Nephron progenitor cell (in vitro differentiated cells): ENCODE measurements at places on chromosomes 7 and 10.

DNA sequence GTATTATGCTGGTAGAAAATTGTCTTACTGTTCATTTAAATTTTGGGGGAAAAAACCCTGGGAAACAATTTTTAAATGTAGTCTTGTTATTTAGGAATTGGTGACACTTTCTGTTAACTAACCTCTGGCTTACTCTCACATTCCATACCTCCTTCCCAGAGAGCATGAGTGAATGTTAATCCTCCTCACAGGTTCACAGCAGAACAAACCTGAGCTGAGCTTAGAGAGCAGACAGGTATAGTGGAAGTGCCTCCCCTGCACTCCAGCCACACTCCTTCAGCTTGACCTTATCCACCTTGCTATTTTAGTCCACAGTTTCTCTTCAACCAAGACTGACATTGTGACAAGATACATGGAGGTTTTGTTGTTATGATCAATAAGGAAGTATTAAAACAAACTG, 235.9 kb downstream of the FOXP2 start:
- DNase-seq, result no peak

DNA sequence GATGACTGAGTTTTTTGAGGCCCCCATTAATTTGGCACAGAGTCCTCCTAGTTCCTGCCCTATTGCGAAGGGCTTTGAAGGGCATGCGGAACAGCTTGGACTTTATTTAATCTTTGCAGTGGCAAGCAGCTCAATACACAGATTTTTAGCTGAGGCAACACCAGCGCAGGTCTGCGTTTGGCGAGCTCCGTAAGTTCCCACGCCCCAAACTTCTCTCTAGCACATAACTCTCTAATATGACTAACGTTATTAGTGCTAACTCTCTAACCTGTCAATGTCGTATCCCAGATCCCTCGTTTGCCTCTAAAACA, 366 bp upstream of the TAF3 start:
- DNase-seq, result no peak

- no peak for DNase-seq
Observed at GRCh38 chr10:100984672-100985177, 2.6 kb downstream of the MRPL43 start.

- no peak for DNase-seq
Observed at GRCh38 chr10:91104193-91105041, 116.0 kb upstream of the PCGF5 start.

DNA sequence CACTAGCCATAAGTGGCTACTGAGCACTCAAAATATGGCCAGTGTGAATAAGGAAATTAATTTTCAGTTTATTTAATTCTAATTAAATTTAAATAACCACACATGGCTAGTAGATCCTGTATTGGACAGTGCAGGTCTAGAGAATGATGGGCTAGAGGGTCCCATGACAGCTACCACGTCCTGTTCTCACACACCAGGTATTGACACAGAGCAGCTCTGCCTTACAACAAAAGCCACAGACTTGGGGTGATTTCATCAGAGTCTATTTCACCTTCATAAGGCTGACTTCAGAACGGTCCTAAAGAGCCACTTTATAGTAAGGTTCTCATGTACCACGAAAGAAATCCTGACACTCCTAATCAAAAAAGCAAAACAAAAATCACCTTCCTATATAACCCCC, 111.3 kb downstream of the UBE2H start:
- no peak for DNase-seq

DNA sequence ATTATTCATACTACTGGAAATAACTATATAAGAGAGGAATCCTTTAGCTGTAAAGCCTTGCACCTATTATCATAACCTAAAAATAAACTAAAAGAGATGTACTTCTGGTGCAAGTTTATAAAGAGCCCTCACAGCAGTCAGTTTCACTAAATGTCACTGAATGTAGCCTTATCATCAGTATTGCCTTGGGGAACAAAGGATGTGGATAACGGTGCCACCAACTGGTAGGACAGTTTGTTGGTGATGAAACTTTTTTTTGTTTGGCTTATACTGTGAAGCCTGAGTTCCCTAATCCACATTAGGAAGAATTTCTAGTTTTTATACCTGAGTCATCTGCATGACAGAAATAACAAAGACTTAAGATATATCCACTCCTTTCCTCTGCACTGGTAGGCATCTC, 117.9 kb upstream of the COL1A2 start:
- no peak for DNase-seq

- DNase-seq, result no peak
Observed at GRCh38 chr7:137081321-137082093, 213.1 kb downstream of the CHRM2 start.

GRCh38 chr10:110356628-110357245, 52.0 kb upstream of the SMNDC1 start:
- DNase-seq, result no peak

DNA sequence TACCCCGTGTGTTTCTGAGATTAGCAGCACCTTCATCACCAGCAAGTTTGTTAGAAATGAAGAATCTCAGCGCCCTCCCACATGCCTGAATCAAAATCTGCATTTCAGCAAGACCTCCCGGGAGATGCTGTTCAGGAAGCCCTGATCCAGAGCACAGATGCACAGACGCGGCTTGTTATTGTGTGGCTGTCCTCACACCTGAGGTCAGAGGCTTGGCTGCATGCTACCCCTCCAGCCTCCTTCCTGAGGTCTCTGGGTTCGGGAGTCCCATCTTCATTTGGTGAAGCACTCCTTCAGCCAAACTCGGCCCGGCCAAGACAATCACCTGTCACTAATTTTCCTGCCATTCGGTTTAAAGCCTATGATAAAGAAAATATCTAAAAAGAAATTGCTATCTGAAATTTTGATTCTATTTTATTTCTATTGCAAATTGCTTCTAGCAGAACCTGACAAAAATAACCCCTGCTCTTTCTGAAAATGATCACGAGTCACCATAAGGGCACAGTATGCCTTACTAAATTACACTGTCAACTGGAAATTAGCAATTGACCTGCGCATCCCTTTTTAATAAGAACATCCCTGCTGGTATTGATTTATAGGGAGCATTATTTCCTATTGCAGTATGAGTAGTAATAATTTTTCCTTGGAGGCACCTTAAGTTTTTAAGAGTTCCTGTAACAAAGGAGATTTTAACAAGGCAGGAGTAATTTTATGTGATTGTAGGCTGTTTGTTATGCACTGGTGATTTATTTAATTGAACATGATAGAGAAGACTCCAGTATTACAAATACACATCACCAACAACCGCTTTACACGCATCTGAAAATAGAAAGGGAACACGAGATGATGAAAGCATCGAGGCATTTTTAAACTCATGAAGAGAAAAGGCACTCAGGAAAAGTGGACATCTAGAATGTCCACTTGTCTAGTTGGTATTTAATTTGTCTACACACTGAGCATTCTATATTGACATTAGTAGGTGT, 49.5 kb downstream of the VSTM2A start:
- DNase-seq, result no peak

DNA sequence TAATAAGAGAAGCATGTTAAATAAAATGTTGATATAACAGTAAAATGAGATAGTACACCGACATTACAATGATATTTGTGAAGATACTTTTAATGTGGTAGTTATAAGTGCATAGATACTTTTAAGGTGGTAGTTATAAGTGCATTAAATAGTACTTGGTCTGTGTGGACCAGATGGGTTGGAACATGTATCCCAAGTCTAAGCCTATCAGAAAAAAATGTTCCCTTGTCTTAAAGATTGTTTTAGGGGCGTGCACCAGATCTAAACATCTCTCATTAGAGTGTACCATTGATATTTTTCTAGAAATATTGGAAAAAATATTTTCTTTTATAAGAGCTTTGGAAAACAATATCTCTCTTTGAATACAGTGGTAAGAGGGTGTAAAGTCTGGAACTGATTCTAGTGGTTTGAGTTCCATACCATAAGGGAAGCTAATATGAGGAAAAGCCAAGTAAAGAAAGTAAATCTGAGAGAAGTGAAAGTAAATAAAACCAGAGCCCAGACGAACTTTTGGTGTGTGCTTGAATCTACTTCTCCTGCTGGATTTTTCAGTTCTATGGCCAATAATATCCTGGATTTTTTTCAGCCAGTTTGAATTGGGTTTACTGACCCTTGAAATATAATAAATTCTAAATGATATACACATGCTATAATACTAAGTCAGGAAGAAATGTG, 175.3 kb downstream of the MBL2 start:
- no peak for DNase-seq

GRCh38 chr10:51905032-51905431, 205.6 kb upstream of the CSTF2T start:
- no peak for DNase-seq

DNA sequence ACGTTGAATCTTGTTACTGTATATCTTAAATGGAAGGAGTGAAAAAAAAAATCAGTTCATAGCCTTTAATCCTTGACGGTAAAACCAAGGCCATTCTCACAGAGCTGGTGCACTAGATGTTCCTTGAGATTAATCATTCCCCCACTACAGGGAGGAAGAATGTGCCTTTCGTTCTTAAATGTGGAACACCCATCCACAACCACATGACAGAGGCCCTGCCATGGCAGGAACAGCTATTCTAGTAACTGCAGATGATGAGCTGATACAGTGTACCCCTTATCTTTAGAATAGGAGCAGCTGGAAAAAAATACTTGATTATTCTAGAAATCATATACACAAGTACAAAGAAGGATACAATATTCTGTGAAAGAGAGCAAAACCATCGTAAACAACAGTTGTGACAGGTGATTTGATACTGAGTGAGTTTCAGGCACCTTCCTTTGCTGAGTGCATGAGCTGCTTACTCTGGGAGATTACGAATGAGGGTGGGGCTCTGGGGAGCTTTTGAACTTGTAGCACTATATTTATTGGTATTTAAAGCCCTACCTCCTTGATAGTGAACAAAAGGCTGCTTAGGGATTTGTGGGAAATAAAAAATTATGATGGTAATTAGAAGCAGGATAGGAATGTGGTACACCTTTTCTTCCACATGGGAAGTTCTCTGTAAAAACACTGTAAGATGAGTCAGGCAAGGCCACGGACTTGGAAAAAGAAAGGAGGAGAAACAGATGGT, 244.4 kb upstream of the SLC26A5 start:
- no peak for DNase-seq

DNA sequence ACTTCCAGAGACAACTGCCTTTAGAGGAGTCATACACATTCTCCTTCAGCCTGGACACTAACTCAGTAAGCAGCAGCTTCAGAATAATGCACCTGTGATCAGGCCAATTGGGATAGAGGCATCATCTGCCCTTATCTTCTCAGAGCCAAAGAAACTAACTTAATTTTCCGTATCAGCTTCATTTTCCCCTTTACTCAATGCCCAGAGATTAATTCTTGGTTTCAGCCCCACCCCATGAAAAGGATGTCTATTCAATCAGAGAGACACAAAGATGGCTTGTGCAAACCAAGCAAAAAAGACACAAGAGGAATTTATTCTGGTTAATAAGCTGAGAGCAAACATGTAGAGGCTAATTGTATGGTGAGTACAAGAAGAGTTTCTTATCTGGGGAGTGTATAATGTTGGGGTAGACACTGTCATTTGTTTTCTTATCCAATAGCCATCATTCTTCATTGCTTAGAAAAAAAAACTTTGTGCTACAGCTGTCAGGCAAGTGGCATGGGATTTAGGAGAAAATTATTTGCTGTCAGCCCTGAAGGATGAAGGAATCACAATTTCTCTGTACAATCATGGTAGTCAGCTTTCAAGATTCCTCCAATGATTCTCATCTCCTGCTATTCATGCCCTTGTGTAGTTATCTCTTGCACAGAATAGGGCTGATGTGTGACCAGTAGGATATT, 38.7 kb upstream of the CCSER2 start:
- no peak for DNase-seq

GRCh38 chr10:154348-154747, 19.1 kb downstream of the ZMYND11 start:
- no peak for DNase-seq

DNA sequence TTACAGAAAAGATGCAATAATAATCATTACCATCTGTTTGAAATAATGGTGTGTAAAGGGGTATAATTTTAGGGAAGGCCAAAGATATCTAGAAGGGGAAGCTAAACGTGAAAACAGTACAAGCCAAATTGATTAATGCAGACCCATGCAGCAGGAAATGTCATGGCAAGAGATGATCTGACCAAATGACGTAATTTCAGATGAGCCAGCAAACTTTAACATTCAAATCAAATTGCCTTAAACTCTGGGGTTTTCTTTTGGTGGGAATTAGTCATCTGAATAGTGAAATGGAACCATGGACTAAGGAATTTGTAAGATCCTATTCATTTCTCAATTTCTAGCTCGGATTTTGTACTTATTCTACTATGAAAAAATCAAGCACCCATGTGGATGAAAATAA, 21.4 kb upstream of the SCIN start:
- no peak for DNase-seq
